Cerebellum (tissue), 4 donors: ENCODE measurements at places on chromosomes 11 and 22. TPM values are rescaled to one million over a fixed set of nuclear protein-coding genes. Genes with fewer than 3 reads are reported as not detected.

Gene NXPE2
- total RNA-seq, result 0.45 TPM

Gene KRTAP5-11
- not detected for total RNA-seq

Gene CABP4
- 0.27 TPM for total RNA-seq

Gene SPDYC
- not detected for total RNA-seq

Gene IFITM10
- total RNA-seq, result 4.5 TPM

Gene SYT12
- total RNA-seq, result 3.8 TPM

Gene MRPL40
- 6.6 TPM for total RNA-seq

Gene DUSP8
- total RNA-seq, result 6.7 TPM

Gene OR5A1
- not detected for total RNA-seq

Gene PHOX2A
- total RNA-seq, result not detected
